CD4-positive, alpha-beta T cell treated with Interleukin-1 beta for 1 hour (primary cell): ENCODE measurements at places on chromosomes 4 and X.

DNA sequence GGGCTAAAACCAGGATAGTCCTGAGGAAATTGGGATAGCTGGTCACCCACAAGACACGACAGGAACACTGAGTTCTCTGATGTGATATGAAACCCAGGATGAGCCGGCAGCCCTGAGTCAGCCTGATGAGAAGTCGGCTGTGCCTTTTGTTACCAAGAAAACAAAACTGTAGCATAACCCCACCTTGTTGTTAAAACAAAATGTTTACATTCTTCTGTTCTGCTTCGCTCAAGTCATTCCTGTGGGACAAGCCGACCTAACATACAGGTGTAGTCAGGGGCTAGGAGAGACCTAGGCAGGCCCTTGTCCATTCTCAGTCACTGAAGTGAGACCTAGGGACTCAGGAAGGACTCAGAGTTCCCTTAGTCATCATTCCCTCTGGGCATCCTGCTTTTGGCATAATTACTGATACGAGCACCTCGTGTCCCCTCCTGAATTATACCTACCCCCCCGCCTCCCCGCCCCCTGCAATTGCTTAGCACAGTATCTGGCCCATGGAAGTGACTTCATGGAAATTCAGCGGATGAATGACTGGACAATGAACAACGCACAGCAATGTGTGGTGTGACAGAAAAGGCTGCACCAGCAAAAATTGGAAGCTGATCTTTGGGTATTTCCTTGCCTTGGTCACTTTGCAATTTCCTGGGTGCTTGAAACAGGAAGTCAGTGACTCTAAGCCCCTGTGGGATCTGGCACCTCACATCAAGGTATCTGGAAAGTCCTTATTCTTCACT, 31.9 kb upstream of the TLR2 start:
- DNase-seq: peak; percentile 69

DNA sequence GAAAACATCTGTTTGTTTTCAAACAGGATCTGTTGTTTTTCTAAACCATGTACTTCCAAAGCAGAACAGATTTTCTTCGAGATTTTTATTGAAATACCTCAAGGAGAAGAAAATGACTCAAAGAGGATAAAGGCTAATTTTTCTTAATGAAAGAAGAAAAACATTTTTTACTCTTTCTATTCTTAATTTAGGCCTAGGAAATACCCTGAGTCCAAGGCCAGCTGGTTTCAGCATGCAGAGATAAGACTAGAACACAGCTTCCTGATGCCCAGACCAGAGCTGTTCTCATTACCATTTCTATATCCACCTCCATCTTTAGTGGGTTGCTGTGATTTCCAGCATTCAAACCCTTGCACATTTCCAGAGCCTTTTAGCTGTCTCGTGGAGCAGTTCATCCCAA, 18.3 kb downstream of the GAB1 start:
- no peak for DNase-seq

DNA sequence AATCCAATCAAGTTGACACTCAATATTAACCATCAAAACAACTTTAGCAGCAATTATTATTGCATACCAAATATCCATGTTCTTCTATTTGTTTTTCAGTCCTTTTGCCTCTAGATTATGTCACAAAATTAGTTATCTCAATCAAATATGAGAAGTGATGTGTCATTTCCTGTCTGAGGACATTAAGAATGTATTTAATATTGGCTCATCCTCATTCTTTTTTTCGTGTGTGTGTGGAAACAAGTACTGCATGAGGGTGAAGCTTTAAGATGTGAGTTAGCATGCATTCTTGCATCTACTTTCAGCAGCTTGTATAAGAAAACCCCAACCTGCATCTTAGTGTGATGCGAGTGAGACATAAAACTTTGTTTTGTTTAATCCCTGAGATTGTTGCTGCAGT, 301.4 kb downstream of the GRIA2 start:
- DNase-seq: no peak

DNA sequence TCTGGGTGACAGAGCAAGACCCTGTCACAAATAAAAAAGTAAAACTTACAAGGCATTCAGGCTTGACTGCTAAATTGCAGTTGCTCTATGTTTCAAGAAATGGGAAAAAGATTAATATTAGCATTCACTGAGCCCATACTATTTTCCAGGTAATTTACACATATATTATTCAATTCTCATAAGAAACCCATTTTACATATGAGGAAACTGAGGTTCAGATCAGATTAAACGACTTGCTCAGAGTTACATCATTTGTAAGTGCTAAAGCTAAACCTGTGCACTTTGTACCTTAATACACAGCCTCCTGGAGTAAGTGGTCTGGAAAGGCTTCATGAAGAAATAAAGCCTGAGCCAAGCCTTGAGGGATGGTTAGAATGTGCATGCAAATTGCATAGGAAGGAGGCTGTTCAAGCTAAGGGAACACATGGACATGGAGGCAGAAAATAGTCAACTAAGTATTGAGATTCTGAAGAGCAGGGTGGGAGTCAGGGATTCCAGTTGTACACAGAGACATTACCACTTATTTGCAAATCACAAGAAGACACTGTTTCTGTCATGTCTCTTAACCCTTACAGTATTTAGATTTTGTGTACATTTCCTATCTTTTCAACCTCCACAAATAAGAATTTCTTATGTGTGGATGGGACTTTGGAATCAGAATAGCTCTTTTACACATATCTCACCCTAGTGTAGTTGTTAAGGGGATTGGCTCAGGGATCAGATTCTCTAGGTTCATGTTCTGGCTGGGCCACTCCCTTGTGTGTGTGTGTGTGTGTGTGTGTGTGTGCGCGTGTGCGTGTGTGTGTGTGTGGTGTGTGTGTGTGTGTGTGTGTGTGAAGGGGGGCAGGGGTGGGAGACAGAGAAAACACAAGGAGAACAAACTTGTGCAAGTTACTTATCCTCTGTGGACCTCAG, 113.4 kb downstream of the TMEM164 start:
- DNase-seq: no peak
